ENCODE measurements at places on chromosomes 7 and 10. TPM values are rescaled to one million over a fixed set of nuclear protein-coding genes. Genes with fewer than 3 reads are reported as not detected.

The TMEM236 gene
- not detected for total RNA-seq

The CUZD1 gene
- 2.4 TPM for total RNA-seq

The TLL2 gene
- not detected for total RNA-seq

The MYO3A gene
- total RNA-seq, result not detected

The NAT16 gene
- total RNA-seq, result not detected

The ARHGAP19 gene
- total RNA-seq, result 56.6 TPM

The CPA2 gene
- total RNA-seq, result not detected

The VAX1 gene
- not detected for total RNA-seq

The PHYHIPL gene
- not detected for total RNA-seq

DNA sequence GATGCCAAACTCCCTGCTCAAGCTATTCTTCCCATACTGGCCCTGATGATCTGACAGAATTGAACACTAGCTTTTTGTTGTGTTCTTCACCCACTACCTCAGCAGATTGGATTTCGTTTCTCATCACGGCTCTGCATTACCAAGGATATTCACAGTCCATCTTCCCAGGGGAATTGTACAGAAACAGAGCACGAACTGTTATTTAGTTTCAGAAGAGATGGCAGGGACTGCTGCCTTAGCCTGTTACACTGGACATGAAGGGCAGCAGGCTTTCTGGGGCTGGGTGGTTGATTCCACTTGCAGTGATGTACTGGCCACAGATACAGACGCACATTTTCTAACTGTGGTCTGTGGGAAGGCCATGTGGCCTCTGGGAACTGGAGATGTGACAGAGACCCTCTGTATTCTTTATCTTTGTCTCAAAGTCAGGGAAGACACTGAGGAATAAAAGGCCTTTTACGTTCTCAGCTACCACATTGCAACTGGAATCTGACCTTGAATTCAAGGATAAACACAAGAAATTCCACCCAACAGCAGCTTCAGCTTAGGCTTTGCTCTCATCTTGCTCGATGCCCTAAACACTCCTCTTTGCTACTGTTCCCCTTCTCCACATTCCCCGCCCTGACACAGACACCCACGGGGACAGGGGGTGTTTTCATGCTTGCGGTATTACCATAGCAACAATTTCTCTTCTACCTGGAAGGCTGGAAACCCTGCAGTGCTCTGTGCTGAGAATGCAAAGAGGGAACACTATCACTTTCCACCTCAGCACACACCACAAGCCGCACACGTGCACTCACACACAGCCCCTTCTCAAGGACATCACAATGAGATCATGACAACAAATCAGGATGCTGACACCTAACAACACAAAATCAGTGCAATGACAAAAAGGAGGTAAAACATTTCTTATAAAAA is 81.7 kb downstream of the RNF216 start:
- peak; percentile 82 for DNase-seq

GRCh38 chr7:157669768-157670351 is 333.1 kb downstream of the DNAJB6 start:
- DNase-seq, result no peak

DNA sequence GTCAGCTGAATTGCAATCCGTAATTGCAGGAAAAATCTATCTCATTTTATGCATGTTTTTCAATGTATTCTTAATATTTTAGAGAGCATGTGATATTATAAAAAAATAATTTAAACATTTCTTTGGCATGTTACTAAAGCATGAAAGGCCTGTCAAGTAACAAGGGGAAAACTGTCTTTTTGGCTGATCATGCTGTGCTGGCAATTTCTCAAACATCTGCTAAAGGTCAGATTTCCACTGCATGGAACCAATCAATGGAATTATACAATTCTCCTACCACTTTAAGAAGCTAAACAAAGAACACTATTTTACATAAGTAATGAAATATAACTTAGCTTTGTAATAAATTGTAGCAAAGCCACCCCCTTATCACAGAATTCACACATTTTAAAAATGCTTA is 49.4 kb downstream of the JMJD1C start:
- no peak for DNase-seq

DNA sequence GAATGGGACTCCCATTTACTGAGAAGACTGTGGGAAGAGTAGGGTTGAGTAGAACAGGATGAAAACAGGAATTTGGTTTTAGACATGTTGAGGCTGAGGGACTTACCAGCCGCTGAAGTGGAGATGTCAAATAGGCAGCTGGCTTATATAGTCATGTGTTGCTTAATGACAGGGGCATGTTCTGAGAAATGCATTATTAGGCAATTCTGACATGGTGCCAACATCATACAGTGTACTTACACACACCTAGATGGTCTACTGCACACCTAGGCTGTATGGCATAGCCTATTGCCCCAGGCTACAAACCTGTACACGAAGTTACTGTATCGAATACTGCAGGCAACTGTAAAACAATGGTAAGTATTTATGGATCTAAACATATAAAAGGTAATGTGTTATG is 17.5 kb downstream of the ARL3 start:
- no peak for DNase-seq

GRCh38 chr10:17407047-17407446 is 47.3 kb downstream of the ST8SIA6 start:
- DNase-seq, result no peak

DNA sequence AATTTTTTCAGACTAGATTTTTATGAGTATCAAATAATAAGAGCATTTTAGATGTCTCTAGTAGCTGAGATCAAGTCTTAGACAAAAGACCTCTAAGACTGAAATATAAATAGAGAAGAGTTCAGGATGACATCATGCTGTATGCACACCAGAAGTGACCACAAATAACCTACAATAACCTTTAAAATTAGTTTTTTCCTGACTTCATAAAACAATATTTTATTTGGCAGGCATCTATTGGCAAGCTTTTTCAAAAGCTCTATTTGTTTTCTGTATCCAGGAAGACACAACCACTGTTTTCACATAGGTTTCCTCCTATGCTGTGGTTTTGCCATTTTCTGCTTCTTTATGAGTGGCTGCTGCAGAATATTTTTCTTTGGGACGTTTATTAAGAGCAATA is 359.1 kb downstream of the CRPPA start:
- DNase-seq, result no peak

- no peak for DNase-seq
These were observed 30.4 kb downstream of the PYROXD2 start for GRCh38 chr10:98384531-98385133.

- no peak for DNase-seq
These were observed 161.0 kb upstream of the POT1 start for GRCh38 chr7:125090596-125090995.

DNA sequence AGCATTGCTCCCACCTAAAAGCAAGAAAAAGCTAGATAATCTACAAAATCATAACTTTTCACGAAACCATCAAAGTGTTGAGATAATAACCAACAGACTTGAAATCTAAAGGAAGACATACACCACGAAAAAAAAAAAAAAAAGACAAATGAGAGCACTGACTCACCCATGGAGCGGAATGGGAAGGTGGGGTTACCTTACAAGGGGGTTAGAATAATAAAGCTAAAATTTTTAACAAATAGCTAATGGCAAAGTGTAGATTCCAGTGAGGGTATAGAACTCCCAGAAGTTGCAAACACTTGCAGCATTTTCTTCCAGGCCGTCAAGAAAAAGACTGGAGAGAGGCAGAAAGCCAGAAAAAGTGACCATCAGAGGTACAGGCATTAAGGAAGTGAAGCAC is 27.2 kb downstream of the IPMK start:
- no peak for DNase-seq

DNA sequence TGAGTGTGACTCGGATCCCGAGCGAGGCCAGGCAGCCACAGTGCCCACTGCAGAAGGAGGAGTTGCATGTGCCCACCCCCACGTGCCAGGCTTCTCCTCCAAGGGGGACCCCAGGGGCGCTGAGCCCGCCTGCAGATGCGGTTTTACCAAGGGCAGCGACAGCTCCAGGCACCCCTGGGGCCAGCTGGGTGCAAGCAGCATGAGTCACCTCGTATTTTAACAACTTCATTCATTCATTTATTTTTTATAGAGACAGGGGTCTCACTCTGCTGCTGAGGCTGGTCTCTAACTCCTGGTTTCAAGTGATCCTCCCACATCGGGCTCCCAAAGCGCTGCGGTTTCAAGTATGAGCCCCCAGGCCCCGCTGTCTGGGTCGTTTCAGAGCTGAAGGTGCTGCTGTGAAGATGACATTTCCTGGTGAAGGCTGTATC is 1.3 kb upstream of the FOXL3 start:
- DNase-seq, result no peak

DNA sequence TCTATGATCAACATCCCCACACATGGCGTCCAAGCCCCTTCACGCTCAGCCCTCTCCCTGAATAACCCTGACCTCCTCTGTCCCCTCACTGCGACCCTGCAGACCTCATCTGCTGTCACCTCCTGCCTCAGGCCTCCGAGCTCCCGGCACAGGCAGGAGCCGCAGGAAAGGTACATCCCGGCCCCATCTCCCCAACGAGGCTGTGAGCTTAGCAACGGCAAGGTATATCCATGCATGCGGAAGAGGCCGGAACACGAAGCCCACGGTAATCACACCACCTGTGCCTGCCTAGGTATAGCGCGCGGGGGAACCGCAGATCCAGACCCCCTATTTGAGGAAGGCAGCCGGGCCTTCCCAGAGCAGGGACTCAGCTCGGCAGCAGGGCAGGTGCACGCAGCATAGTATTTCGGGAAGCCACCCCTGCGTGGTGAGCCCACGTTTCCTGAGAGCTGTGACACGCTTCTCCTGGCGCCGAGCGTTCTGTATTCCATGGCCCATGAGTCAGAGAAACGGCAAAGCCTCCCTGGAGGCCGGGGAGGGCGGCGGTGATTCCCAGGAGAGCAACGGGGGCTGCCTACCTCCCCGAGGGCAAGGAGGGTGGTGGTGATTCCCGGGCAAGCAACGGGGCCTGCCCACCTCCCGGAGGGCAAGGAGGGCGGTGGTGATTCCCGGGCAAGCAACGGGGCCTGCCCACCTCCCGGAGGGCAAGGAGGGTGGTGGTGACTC is 50.1 kb upstream of the DNAAF5 start:
- DNase-seq, result no peak

- no peak for DNase-seq
These were observed 26.3 kb downstream of the GPR141 start for GRCh38 chr7:37709631-37710509.

GRCh38 chr10:96152437-96152836 is 22.3 kb downstream of the ZNF518A start:
- DNase-seq, result no peak

Data from activated CD4-positive, alpha-beta T cell treated with anti-CD3 and anti-CD28 coated beads, Interleukin-2, amount 10 ng/mL, durations not matched to agents 7 days and 5 days (primary cell).